Activated CD8-positive, alpha-beta memory T cell treated with anti-CD3 and anti-CD28 coated beads, Interleukin-2, amount 50 U/mL, for 48 hours (primary cell): ENCODE measurements at places on chromosomes 12 and 14.

GRCh38 chr12:39780913-39781446 lies 161.4 kb upstream of the ABCD2 start:
- no peak for DNase-seq

- DNase-seq = peak; percentile 91
Observed at GRCh38 chr12:98490501-98491453, 24.6 kb upstream of the TMPO start.

GRCh38 chr14:75143761-75144527 lies 17.1 kb upstream of the NEK9 start:
- DNase-seq = no peak

DNA sequence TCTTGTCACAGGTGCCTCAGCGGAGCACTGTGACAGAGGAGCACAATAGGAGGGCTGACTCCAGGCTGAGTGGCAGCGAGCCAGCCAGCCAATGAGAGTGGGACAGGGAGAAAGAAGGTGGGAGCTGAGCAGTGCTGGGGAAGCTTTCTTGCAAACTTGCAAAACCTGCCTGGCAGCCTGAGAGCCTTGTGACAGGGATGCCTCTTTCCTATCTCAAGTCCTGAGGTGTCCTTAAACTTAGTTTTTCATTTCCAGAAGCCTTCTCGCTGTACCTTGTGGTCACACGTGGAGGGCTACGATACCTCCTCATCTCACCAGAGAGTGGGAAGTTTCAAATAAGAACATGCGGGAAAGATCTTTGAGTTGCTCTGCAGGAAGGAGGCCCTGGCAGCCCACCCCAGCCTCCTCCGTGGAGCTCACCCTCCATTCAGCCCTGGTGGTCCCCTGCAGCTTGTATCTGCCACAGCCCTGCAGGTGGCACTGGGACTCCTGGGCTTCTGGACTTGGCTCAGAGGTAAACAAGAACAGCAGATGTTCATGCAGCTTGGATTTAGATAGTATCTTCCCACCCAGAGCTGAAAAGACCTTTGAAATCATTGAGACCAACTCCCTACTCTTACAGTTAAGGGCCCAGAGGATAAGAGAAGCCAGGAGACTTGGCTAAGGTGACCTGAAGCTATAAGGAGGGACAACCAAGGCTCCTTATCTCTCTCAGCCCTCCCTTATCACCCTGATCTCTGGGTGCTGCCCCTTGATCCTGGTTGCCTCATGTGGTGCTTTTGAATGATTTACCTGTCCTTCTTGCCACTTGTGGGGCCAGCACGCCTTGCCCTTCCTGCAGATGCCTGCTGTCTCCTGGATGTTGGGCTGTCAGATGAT lies 153.5 kb upstream of the MAX start:
- no peak for DNase-seq

GRCh38 chr12:93896427-93896826 lies 219.3 kb downstream of the CRADD start:
- DNase-seq = no peak

- DNase-seq = peak; percentile 72
Observed at GRCh38 chr14:71555654-71556559, 376.3 kb upstream of the RGS6 start.

- no peak for DNase-seq
Observed at GRCh38 chr12:1830981-1831963, 10.9 kb downstream of the LRTM2 start.

- no peak for DNase-seq
Observed at GRCh38 chr12:17139931-17140330, 534.0 kb upstream of the LMO3 start.

GRCh38 chr14:59634617-59635016 lies 58.0 kb upstream of the CCDC175 start:
- no peak for DNase-seq

GRCh38 chr12:127169321-127170181 lies 1097.4 kb upstream of the TMEM132C start:
- DNase-seq = no peak

GRCh38 chr12:24226745-24227350 lies 277.4 kb upstream of the SOX5 start:
- no peak for DNase-seq

DNA sequence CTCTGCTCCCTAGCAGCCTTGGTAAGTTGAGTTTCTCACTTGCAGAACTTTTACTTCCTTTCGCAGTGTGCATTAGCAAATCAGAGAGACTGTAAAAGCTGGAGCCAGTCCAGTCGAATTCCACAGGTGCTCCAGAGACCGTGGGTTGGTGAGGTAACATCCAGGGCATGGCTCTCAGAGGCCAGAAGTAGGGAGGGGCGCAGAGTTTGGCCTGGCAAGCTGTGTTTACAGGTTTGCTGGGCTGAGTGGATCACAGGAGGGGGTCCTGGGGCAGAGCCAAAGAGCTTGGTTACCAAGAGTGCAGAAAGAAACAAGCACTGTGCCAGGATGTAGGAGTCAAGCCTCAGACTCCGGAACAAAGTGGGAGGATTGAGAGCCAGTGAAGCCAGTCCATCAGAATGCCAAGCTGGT lies 10.2 kb upstream of the BHLHE41 start:
- no peak for DNase-seq

DNA sequence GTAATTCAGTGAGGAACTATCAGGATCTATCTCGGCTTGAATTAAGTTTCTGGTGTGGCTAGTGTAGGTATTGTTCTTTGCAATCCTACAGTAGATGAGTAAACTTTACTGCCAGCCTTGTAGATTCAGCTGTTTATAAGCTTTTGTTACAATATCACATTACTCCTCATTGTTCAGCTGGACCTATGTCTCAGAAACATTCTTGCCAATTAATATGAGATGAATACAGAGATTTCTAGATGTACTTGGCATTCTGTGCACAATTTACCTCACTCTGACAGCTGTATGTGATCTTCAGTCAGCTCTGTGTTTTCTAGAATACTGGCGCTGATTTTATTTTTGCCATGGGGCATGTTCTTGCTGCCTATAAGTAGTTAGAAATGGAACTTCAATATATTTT lies 55.7 kb downstream of the METTL25 start:
- DNase-seq = no peak

GRCh38 chr12:129599406-129599805 lies 304.4 kb downstream of the TMEM132D start:
- DNase-seq = no peak

DNA sequence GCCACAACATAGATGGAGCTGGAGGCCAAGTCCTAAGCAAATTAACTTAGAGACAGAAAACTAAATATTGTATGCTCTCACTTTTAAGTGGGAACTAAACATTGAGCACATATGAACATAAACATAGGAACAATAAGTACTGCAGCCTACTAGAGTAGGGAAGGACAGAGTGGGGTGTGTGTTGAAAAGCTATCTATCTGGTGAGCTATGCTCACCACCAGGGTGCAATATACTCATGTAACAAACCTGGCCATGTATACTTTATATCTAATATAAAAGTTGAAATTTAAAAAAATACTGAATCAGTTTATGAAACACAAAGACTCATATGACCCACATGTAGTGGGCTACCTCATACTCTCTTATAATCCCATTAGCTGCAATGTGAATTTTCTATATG lies 1305.0 kb downstream of the LRFN5 start:
- no peak for DNase-seq

- DNase-seq = no peak
Observed at GRCh38 chr12:41819948-41820347, 324.7 kb downstream of the GXYLT1 start.

DNA sequence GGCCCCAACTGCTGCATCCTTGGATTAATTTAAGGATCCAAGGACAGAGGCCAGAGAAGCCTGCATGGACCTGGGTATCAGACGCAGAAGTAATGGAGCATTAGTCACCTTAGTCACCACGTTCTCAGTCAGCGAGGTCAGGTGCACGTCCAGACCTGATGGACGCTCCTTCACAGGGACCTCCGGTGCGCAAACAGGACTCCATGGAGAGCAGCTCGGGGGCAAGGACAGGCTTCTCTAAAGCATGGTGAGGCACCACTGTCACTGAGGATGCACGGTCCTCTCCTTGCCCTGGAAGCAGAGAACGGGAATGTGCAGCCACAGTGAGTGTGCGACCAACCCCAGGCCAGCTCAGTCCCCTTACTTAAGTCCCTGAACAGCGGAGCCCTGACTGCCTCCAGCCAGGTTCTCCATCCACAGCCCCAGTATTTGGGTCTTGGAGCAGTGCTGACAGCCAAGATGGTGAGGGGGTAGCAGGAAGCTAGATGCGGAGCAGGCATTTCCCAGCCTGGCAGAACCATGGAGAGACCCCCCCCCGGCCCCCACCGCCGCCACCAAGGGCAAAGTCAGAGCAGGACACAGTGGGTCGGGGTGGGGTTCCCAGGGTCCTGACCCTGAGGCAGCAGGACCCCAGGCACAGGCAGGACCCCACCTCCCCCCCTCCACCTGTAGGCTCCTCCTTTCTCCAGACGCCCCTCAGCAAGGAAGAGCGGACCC lies 253.4 kb upstream of the SFSWAP start:
- DNase-seq = no peak

GRCh38 chr14:90664911-90665310 lies 151.3 kb downstream of the TTC7B start:
- no peak for DNase-seq

DNA sequence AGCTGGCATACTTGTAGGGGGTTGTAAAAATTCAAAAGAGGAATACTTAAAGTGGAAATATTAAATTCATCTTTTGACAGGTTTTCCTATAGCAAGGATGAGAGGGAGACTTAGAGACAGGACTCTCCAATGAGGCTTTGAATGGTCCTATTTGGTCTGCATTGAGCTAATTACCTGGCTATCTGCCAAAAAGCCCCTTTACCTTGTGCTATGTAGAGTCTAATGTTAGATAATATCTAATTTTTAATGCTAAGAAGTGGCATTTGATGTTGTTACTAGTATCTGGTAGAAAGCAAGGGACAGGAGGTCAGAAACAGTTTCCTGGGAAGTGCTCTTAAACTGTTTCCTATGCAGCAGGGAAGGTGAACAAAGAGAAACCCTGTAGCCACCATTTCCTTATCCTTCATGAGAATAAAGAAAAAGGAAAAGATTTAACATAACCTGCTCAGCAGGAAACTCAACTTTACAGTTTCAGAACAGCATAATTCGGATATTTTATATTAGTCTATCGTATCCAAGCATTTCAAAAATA lies 550.0 kb downstream of the SOX5 start:
- no peak for DNase-seq
